ENCODE measurements at places on chromosomes 4 and X. TPM values are rescaled to one million over a fixed set of nuclear protein-coding genes. Genes with fewer than 3 reads are reported as not detected.
A peak's percentile ranks its signal among the peaks of the same experiment; 100 is the strongest.

The ADGRG4 gene
- total RNA-seq, result not detected

DNA sequence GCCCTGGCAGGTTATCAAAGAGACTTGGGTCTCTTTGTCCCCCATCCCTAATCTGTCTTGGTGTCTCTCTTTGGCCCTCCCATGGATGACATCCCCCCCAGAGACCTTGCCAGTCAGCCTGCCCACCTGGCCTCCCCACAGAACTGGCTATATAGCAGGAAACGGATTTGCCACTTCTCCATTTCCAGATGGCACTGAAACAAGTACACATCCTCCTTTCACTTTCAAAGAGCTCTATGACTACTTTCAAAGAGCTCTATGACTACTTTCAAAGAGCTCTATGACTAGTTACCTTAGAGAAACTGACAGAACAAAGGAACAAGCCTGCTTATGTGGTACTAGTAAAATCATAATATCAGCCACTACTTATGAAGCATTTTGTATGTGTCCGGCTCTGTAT is 175.3 kb downstream of the MAML3 start:
- DNase-seq, result no peak

DNA sequence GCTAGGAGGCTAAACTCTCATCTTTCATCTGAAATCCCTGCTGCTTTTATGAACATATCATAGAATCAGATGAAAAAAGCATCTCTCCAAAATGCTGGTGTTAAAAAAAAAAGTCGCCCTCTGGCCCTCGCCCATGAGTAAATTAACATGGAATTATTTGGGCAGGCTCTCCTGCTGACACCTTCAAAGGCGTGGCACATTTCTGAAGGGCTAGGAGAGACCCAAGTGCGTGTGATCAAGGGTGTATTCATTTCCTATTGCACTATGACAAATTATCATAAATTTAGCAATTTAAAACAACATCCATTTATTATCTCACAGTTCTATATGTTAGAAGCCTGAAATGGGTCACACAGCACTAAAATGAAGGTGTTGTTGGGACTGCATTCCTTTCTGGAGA is 5.1 kb downstream of the ANXA3 start:
- no peak for DNase-seq

DNA sequence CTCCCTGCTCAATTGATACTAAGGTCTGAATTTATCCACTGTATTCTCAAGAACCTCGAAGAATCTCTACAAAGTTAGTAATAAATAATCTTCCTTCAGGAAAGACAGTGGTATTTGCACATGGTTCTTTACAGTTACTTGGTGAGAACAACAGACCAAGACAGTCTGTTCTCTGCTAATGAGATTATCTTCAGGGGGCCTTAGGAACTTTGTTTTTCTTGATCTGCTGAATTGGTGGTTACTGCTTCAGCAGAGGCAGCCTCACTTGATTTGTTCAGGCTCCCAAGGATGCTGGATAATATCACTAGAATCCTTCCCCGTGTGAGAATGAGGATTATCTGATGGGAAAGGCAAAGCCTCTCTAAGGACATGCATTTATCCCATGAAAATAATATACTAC is 64.8 kb downstream of the CBR4 start:
- no peak for DNase-seq

- no peak for DNase-seq
Measured at GRCh38 chrX:38149016-38149415, 71.7 kb downstream of the SRPX start.

The CNKSR2 gene
- 3.0 TPM for total RNA-seq

DNA sequence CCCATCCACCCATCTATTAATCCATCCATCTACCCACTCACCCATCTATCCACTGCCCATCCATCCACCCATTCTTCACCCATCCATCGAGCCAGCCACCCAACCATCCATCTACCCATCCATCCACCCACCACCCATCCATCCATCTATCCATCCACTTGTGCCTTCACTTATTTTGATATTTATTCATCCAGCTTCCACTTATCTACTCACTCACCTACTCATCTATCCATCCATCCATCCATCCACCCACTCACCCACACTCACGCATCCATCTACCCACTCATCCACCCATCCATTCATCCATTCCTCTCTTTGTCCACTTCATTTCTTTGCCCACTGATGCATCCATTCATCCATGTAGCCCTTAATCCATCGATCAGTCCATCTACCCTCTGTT is 72.9 kb upstream of the AFAP1 start:
- DNase-seq, result no peak

DNA sequence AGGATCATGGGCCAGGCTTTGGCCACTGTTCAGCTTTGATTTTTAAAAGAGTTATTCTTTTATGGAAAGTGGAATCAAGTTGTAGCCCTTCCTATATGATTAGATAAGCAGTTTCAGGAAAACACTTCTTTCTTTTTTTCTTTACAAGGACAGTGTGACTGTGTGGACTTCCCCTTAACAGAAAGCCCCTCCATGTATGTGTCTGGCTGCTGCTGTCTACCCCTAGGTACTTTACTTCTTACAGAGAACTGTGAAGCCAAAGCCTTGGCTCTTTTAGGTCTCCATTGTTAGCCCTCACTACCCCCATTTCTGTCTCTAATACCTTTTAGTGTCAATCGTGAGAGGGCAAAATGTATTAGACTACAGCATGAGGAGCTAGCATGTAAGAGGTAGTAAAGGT is 19.1 kb downstream of the VSIG1 start:
- no peak for DNase-seq

DNA sequence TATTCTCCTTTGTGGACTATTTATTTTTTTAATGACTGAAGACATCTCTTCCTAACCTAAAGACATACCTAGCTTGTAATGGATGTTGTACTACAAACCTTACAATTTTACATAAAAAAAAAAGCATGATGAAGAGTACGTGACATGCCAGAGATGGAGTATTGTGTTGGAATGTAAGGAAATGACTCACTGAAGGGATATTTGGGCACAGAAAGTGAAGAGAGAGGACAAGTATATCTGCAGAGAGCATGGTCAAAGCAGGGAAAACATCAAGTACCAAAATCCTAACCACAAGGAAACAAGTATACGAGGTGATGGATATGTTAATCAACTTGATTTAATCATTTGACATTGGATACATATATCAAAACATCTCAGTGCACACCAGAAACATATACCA is 1051.4 kb upstream of the PRKX start:
- no peak for DNase-seq

The HOPX gene
- not detected for total RNA-seq

DNA sequence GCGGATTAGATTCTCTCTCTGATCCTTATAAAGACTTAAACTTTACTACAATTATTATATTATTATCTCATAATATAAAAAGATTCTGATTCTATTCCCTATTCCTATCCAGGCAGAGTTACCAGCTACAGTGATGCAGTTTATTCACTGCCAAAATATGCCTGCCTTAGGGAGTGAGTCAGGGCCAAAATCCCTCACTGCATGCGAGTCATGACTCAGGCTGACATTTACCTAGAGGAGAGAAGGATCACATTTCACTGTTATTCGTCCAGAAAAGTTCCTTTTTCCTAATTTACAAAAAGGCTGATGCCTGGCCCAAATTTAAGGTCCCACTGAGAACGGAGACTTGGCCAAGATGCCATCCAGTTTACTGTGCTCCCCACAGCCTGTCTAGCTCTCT is 168.5 kb upstream of the LDB2 start:
- no peak for DNase-seq

DNA sequence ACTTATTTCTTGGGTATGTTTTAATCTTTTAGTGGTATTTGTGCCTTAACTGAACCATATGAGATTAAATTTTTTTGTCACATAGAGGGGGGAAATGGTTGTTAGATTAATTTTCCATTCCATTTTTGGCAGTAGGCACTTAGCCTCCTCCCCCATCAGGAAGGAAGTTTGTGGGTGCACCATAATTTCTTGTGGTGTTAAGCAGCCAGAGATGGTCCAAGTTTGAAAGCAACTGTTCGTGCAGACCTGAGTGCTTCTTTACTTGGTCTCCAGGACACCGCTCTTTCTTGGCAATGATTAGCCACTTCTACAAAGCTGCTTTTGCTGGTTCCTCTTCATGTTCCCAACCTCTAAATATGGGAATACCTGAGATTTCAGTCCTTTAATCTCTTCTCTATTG is 92.7 kb upstream of the RPL34 start:
- DNase-seq, result no peak

The GLUD2 gene
- total RNA-seq, result 19.9 TPM

The SERTM2 gene
- not detected for total RNA-seq

DNA sequence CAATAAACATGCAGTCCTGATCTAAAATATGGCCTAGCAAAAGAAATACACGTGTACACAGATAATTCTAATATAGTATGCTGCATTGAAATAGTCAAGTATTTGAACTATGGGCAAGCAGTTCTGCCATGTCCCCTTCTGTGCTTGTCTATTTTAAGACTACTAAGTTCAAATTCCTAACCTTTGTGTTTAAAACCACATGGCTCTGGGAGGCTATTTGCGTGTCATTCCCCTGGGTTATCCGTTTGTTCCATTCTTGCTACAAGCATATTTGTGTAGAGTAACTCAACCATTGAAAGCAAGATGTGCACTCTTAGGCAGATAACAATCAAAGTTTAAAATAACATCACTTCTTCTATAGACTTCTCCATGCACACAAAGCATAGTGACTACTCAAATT is 25.4 kb upstream of the TBC1D1 start:
- no peak for DNase-seq

DNA sequence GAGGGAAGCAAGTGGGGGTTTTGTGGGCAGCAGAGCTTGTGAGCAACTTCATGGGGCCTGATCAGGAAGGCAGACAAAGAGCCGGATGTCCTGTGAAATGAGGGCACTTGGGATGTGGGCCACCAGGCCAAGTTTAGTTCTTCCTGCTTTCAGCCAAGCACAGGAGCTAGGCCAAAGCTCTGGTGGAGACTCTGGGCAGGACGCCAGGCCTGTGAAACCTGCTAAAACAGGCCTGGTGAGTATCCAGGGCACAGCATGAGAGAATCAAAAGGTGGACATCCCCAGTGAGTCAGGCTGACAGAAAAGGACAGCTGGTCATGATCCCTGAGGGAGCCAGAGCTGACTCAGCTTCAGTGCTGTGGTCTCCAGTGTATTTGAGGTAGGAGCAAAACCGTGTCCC is 95.7 kb downstream of the NPNT start:
- DNase-seq, result no peak

- DNase-seq, result no peak
Measured at GRCh38 chr4:43882470-43882869, 566.1 kb downstream of the KCTD8 start.

GRCh38 chr4:89024051-89024675 is 32.8 kb downstream of the FAM13A start:
- peak; percentile 79 for DNase-seq

- no peak for DNase-seq
Measured at GRCh38 chr4:1288786-1289185, 905 bp upstream of the MAEA start.

GRCh38 chr4:142405021-142405694 is 440.9 kb downstream of the INPP4B start:
- peak; percentile 96 for DNase-seq

DNA sequence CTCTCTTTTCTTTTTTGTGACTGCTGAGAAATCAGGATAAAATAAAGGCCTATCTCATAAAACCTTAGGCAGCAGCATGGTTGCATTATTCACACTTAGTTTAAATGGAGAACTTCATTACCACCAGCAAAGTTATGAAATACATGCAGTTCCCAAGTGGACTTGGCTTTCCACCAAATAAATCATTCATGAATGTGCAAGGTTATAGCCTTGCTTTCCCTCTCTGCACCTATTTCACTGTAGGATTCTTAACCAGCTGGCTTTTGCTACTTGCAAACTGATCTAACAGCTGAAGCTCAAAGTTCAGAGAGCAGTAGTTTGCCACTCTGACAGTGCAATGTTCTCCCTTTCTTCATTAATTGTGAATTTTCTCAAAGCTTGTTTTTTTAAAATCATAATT is 140.1 kb upstream of the SMIM31 start:
- no peak for DNase-seq

- DNase-seq, result no peak
Measured at GRCh38 chr4:183256343-183256742, 63.7 kb downstream of the CLDN22 start.

GRCh38 chr4:95285797-95286196 is 263.0 kb downstream of the UNC5C start:
- DNase-seq, result no peak

- DNase-seq, result no peak
Measured at GRCh38 chr4:18314731-18315130, 293.2 kb upstream of the LCORL start.

The SNX12 gene
- total RNA-seq, result 94.2 TPM

DNA sequence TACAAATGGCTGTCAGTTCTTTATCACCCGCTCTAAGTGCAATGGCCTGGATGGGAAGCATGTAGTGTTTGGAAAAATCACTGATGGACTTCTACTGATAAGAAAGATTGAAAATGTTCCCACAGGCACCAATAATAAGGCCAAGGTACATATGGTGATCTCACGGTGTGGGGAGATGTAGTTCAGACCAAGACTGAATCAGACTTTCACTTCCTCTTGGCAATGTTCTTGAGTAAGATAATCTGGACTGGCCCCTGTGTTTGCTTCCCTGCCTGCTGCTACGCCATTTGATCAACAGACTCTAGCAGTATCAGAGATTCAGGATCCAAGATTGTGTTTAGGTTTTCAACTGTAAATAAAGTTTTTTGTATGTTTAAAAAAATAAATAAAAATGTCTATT is 682.2 kb upstream of the AMOT start:
- DNase-seq, result no peak

GRCh38 chrX:81355436-81355835 is 153.5 kb downstream of the SH3BGRL start:
- DNase-seq, result no peak

DNA sequence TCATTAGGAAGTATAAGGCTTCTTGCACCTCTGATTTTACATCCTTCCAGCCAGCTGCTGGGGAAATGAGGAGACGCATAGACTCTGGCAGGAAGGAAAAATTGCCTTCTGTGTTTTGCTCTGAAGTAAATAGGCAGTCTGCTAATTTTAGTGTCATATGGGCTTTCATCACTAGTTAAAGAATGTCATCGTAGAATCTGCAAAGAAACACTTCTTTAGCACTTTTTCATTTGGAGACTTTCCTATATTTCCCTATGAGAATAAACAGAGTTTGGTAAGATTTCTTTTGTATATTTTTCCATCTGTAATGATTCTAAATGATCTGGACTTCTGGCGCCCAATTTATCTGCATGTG is 3.3 kb downstream of the ADGRL3 start:
- DNase-seq, result no peak

DNA sequence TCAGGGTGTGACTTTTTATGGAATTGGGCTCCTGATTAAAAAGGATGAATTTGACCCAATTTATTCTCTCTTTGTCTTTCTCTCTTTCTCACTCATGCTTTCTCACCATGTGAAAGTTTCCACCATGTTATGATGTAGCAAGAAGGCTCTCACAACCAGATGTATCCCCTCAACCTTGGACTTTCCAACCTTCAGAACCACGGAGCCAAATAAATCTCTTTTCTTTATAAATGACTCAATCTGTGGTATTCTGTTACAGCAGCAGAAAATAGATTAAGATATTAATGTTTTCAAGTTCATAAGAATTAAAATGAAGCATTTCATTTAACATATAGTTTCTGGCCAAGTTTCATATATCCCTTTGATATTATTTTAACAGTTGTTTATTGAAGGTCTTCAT is 698.5 kb downstream of the TRAM1L1 start:
- DNase-seq, result no peak
